ENCODE measurements at places on chromosomes 16 and 17.

GRCh38 chr17:48241770-48242497, 134.4 kb downstream of the SNX11 start:
- no peak for DNase-seq

DNA sequence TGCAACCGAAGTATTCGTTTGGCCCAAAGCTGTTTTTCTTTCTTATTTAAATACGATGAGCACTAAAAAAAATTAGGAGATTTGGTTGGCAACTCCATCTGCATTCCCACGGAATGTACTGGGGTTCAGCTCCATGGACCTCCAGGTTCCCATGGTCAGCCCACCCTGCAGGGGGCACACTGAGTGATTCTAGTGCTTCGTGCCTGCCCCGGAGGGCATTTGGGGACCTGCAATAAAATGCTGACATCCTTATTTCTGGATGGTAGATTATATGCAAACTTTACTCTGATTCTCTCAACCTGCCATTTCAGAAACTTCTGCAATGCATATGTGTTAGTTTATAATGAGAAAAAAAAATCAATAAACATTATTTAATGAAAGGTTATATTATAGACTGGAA, 339.4 kb downstream of the XYLT1 start:
- DNase-seq: no peak

- no peak for DNase-seq
These were observed 10.8 kb downstream of the TMEM235 start for GRCh38 chr17:78242024-78242742.

DNA sequence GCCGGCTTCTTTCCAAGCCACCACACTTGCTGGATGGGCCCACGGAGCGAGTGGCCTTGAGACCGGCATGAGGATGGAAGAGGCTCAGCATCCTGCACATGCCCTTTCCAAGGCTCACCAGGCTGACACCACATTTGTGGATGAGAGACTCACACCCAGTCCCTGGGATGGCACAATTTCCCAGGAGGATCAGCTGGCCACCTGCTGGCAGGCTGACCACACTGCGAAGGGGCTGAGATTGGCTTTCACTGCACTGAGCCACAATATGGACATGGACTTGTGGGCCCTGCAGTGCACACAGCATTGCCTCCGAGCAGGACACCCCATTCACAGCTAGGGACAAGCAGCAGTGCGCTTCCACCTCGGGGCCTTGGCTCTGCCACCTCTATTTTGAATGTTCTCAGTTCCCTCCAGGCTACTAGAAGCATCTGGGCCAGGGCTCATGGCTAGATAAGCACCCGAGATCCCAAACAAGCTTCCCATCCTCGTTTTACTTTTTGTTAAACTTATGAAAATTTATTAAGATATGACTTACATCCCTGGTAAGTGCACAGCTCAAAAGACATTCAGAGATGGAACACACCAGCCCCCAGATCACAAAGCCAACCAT, 25.3 kb upstream of the KSR1 start:
- DNase-seq: no peak

DNA sequence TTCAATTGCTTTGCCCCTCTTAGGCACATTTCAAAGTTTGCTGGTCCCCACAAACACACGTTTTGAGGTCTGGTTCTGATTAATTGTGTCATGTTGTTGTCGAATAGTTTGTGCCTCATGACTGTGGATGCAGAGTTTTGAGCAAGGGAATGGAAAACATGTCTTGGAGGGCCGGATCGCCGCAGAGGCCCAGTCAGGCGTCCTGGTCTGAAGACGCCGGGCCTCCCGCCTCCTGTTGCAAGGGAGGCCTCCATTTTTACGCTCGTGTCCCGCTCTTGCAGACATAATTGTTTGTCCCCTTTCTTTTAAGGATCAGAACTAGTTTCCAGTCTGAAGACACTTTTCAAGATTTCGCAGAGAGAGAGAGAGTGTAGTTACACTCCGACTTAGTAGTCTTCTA, 3.2 kb downstream of the NTN1 start:
- no peak for DNase-seq

- DNase-seq: no peak
These were observed 88.4 kb upstream of the SMURF2 start for GRCh38 chr17:64750478-64750877.

- no peak for DNase-seq
These were observed 5.8 kb upstream of the BRIP1 start for GRCh38 chr17:61869138-61869537.

DNA sequence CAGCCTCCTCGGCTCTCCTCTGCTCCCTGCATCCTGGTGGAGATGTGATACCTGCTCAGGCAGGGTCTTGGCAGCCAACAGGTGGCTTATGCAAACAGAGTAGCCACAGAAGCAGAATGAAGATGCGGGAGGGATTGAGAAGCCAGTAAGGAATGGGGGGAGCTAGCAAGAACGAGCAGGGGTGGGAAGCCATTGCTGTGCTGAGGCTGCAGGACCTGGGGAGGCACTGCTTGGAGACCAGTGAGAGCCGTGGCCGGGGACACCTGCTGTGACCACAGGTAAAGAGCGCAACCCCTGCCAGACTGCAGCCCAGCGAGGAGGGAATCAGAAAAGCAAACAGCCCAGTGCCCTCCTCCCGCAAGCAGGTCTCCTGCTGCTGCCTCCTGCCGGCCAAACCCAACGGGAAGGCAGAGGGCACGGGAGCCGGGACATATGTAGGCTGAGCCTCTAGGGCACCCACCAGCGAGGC, 14.7 kb downstream of the AIPL1 start:
- DNase-seq: no peak

All from GM18507 (cell line).